ENCODE measurements at places on chromosomes 1 and 21.

DNA sequence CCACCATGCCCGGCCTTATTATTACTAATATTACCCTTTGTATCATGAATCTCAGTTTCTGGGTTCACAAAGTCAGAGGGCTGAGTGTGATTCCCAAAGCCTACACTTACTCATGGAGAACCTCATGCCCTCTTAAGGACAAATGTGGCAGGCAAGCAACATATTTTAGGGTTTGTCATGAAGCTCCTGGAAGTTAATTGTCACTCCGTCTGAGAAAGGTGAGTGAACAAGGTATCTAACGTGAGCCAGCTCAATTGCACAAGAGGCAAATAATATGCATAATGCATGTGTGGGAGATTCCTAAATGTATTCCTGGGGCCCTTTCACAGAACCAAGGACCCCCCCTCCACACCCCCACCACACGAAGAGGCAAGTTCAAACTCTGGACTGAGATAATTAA is 10.1 kb upstream of the TIAM1 start:
- no peak for DNase-seq

DNA sequence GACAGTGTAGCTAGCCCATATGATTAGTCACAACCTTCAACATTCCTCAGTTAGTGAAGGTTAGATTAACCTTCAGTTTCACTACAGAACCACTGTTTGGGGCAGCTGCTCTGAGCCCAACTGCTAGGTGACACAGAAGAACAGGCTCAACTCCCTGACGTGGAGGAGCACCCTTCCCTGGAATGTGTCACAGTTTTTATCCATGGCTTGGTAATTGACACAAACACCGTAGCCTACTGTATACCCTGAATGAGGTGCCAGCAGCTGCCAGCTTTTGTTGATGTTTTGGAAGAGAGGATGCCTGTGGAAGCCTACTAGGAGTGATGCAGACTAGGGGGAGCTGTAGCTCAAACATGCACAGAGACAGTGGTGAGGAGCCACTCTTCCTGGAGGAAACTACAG is 56.6 kb upstream of the CR2 start:
- DNase-seq = no peak

GRCh38 chr1:45037456-45037855 is 25.4 kb downstream of the UROD start:
- DNase-seq = no peak

DNA sequence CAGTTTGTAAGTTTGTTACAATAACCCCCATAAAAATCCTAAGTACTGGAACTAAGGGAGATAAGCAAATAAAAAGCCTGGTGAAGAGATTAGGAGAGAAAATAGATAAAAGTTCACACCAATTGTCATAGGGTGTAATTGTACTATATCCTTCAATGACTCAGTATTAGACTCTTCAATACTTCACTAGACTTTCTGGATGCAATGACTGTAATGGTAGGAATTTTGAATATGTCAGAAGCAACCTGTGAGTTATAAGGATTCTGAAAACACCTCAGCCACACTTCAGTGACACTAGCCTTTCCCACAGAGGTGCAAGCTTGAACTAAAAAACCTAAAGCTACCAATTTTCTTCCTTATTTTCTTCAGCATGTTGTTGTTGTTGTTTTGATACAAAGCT is 147.9 kb downstream of the PTGER3 start:
- no peak for DNase-seq

DNA sequence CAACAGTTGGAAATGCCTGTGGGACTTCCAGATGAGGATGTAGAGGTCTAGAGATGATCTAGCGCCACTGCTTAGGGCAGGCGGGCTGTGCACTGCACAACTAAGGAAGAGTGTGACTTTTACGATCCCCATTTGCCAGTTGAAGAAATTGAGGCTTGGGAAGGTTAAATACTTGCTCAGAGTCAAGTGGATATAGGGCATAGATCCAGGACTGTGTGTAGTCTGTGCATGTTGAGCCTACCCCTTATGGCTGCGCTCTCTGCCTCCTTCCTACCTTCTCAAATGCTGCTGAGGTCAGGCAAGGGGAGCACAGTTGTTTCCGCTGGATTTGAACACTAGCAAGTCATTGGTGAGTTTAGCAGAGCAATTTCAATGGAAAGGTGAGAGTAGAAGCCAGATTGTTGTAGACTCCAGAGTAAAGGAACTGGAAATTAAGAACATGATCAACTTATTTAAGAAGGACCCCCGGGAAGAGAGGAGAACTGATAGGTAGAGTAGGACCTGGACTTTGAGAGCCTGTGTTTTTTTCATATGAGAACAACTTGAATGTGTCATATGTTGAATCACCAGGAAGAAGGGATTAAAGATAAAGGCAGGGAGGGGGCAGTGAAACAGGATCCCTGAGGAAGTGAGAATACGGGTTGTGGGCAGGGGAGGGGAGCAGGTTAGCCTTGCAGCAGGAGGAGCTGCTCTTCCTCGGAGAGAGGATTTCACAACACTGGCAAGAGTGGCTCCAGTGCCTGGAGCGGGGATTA is 2.7 kb downstream of the CAPN2 start:
- no peak for DNase-seq

DNA sequence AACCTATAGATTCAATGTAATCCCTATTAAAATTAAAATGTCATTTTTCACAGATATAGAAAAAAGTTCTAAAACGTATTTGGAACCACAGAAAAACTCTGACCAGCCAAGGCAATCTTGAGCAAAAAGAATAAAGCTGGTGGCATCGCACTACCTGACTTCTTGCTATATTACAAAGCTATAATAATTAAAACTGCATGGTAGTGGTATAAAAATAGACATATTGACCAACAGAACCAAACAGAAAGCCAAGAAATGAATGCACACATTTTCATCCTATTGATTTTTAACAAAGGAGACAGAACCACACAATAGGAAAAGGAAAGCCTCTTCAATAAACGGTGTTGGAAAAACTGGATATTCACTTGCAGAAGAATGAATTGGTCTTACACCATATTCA is 9.2 kb upstream of the SHISAL2A start:
- no peak for DNase-seq

GRCh38 chr21:30434033-30434631 is 4.1 kb downstream of the KRTAP13-4 start:
- DNase-seq = no peak

GRCh38 chr1:17640975-17641374 is 101.5 kb downstream of the ARHGEF10L start:
- DNase-seq = no peak

DNA sequence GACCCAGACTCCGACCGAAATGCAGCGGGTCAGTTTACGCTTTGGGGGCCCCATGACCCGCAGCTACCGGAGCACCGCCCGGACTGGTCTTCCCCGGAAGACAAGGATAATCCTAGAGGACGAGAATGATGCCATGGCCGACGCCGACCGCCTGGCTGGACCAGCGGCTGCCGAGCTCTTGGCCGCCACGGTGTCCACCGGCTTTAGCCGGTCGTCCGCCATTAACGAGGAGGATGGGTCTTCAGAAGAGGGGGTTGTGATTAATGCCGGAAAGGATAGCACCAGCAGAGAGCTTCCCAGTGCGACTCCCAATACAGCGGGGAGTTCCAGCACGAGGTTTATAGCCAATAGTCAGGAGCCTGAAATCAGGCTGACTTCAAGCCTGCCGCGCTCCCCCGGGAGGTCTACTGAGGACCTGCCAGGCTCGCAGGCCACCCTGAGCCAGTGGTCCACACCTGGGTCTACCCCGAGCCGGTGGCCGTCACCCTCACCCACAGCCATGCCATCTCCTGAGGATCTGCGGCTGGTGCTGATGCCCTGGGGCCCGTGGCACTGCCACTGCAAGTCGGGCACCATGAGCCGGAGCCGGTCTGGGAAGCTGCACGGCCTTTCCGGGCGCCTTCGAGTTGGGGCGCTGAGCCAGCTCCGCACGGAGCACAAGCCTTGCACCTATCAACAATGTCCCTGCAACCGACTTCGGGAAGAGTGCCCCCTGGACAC is 534 bp downstream of the C1orf56 start:
- peak; percentile 54 for DNase-seq

DNA sequence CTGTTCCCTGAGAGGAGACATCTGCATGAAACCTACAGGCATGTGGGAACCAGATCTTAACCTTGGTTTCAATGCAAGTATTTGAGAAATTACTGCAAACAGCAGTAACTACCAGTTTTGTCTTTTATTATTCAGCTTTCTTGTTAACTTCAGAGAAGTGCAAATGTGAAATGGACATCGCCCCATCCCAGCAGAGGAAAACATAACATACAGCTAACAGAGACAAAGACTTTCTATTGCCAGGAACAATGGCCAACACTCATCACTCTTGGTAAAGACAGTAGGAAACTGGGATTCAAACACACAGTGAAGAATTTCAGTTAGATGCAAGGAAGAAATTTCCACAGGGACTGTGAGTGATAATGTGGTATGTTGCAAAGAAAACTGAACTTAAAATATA is 115.1 kb downstream of the SLC30A10 start:
- DNase-seq = no peak

- DNase-seq = no peak
Observed at GRCh38 chr21:42555756-42556438, 42.2 kb downstream of the SLC37A1 start.

DNA sequence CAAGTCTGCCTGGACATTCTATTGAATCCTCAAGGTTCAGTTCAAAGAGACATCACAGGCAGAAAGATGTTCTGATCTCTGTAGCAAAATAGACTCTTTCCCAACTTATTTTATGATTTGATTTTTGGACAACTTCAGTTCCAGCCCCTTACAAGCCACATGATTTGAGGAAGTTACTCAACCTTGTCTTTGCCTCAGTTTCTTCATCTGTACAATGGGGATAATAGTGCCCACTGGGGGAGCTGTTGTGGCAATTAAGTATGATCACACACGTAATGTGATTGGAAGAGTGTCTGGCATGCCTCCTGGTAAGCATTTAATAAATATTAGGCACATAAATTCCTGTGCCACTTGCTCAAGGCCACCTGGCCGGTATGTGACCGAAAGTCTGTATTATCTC is 130.6 kb downstream of the DAB1 start:
- DNase-seq = no peak

- no peak for DNase-seq
Observed at GRCh38 chr1:17825273-17826164, 70.4 kb downstream of the ACTL8 start.

DNA sequence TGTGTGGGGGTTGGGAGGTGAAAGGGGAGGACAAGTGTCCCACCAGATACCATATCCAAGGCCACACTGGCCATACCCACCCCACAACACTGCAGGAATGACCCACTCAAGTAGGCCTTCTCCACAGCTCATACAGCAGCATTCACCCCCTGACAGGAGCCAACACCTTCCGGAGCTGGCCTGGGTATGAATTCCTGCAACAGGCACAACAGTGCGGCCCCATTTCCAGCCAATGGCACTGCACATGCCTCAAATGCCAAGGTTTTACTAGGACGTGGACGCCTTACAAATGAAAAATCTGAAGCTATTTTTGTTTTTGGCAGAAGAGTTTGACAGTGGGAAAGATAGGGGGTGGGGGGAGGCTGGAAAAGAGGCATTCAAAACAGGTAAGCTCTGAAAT is 2.0 kb downstream of the KCND3 start:
- no peak for DNase-seq

DNA sequence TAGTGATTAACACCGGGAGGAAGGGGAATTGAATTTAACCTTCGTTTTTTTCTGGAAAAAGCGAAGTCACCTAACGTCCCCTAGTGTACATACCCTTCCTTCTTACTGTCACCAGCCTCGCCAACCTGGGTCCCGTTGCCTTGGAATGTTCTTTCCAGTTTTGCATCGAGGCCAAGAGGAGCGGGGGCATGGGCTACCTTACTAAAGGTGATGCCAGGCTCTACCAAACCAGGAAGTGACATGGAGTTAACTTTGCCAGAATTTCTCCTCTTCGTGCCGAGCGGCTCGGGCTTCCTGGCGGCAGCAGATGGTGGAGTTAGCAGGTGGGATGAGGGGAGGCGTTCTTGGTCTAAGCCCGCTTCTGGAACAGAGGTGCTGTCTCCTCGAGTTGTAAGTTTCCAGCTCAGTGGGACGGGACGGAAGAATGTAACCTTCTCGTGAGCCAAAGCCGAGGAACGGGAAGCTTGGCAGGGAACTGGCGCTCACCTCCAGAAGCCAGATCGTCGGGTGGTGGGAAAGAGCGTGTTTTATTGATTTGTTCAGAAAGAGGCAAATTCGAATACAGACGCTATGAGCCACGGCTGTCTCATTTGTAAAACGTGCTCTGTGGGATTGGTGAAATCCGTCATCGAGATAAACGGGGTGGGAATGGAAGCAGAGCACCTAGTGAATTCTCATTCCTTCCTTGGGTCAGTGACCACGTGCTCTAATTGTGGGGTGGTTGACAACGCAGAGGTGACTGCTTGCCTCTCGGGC is 486 bp downstream of the NIPAL3 start:
- peak; percentile 66 for DNase-seq

DNA sequence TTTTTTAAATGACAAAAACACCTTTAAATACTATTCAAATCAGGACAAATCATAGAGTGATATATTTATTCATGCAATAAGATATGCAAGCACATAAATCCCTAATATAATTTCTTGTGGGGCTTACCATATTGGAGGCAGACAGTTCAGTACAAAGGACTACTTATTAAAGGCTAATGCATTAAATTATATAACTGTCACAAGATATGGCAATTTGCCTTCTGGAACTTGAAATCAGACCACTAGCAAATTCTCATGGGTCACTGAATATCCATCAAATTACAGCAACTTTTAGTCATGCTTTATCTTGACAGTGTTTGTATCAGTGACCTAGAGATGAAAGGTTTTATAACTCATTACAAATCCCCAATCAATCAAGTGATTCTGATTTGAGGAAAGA is 54.1 kb upstream of the NCAM2 start:
- no peak for DNase-seq

DNA sequence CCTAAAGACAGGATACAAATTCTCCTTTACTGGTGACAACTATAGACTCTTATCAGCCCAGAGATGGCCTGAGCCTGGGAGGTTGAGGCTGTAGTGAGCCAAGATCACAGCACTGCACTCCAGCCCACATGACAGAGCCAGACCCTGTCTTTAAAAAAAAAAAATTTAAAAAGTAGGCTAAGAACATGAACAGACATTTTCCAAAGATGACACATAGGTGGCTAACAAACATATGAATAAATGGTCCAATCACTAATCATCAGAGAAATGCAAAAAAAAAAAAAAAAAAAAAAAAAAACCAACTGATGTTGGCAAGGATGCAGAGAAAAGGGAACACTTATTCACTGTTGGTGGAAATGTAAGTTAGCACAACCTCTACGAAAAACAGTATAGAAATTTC is 65.0 kb downstream of the TOR3A start:
- DNase-seq = no peak

GRCh38 chr1:20354610-20355009 is 63.9 kb downstream of the VWA5B1 start:
- DNase-seq = no peak

- no peak for DNase-seq
Observed at GRCh38 chr1:167737169-167737568, 15.4 kb downstream of the MPZL1 start.

GRCh38 chr1:155187456-155187891 is 13.8 kb downstream of the TRIM46 start:
- no peak for DNase-seq
